ENCODE measurements at places on chromosomes 12 and 14.

DNA sequence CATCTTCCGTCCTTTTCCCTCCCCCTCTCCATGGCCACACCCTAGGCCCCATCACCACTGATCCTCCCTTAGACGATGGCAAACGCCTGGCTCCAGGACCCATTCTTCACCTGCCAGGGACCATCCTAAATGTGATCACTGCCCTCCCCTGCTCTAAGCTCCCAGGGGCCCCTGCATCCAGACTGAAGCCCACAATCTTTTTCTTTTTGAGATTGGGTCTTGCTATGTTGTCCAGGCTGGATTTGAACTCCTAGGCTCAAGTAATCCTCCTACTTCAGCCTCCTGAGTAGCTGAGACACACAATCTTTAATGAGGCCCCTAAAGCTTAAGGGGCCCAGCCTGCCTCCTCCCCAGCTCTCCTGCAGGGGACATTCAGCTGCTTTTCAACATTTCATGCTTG, 15.3 kb downstream of the RBM19 start:
- DNase-seq: no peak

DNA sequence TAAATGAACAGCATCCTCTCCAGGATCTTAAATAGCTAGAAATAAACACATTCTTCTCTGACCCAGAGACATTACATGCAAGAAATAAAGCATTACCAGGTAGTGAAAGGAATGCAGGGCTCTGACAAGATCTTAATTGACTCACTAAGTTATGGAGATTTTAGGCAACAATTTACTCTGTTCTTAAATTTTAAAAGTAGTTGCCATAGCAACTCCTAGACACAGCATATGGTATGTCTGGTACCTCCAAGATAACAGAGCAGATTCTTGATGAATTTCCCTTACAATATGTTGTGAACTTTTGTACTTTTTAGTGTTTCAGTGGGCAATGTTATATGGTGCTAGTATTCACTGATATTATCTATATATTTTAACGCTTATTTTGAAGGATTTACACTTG, 76.7 kb upstream of the G2E3 start:
- no peak for DNase-seq

DNA sequence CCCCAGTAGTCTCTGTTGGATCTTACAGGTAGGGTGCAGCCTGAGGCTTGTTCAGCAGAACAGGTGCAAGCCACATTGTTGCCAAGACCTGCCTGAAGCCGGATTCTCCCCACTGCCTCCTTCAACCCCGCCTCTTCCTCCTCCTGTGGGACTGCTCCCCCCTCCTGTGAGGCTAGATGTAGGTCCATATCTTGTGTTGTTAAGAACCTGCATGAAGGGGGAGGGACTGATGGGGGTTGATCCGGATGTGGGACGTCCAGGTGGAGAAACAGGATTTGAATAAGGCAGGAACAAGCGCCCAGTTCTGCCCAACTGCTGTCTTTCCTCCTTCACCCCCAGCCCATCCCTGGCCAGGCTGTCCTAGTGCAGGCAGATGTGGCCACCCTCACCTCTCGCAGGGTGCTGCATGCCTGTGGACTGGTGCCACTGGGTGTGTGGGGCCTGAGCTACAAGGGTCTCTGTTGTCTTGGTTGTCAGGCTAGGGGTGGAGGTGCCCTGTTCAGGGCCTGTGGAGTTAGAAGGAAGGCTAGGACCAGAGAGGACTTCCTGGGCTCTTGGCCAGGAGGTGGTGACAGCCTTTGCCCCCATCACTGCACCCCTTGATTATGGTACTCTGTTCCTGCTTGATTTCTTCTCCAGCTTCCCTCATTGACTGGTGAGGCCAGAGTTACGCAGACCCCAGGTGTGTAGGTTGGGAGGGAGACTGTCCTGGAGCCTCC, 1.4 kb downstream of the NR4A1 start:
- no peak for DNase-seq

DNA sequence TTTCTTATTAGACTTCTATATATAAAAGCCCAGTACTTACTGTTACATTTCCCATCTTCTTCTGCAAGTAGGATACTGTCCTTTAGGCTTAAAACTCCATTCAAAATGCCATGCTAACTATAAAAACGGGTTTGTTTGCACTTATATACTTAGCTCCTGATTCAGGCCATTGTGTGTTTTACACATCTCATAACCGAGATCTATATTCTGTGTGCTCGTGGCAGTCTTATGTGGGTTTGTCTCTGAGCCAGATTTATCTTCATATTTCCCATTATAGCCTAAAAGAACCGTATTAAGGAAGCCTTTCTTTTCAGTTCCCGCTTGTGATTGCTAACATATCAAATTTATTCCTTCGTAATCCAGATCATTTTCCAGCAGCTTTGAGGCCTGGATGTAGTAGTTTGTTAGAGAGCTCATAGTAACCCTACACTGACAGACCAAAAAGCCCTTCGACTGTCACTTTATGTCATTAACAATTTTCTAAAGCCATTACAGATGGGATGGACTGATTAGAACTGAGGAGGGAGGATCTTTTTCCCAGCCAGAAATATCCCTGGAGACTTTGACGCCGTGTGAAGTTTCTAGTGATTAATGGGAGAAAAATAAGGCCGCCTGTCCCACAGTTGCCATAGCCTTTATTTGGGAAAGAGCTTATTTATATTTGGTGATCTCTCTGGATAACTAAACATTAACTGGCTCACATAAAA, 508.5 kb downstream of the FOXG1 start:
- no peak for DNase-seq

DNA sequence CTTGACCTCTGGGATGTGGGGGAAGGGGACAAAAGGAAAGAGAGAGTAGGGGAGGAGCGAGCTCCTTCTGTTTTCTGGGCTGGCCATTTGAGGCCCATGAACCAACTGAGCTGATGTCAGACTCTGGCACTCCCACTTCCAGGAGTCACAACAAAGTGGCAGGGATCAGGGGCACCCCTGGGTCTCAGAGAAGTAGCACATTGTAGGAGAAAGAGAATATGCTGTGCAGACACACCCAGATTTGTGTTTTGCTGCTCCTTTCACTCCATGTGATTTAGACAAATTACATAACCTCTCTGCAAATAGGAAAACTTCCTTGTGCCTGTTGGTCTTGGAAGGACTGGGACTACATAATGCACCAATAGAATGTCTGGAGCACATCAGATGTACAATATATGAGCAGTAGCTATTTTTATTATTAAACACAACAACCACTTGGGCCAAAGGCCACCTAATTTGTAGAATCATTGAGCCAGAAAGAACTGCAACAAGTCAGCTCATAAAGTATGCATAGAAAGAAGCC, 265.5 kb downstream of the ZFP36L1 start:
- DNase-seq: no peak

- DNase-seq: no peak
Measured at GRCh38 chr12:103997286-103997900, 31.7 kb downstream of the TDG start.

- no peak for DNase-seq
Measured at GRCh38 chr14:102645746-102646440, 53.4 kb downstream of the RCOR1 start.

DNA sequence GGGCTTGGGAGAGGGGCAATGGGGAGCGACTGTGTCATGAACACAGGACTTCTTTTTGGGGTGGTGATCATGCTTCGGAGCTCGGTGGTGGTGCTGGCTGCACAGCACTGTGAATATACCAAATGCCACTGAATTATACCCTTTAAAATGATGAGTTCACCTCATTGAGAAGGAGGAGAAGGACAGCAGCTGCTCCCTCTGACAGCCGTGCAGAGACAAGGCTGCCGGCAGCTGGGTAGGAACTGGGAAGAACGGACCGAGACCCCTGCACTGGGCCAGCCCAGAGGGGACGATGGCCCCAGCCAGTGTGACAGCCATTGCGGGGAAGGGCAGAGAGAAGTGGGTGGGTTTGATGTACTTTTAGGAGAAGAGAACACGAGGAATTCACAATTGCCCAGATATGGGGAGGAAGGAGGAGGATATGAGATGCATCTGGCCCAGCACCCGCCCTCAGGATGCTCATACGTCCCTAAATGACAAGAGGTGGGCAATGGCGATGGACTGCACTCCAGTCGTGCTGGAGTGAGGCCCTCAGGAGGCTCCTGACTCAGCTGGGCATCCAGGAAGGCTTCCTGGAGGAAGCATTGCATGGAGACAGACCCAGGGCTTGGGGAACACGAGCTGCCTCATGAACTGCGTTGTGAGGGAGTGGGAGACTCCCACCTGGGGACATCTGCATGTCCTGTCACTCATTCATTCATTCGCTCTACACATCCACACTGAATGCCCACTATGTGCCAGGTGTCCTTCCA, 64.3 kb upstream of the C14orf180 start:
- DNase-seq: no peak

- no peak for DNase-seq
Measured at GRCh38 chr12:132804426-132804861, 24.2 kb downstream of the GOLGA3 start.

Data from stimulated activated CD4-positive, alpha-beta T cell treated with anti-CD3 and anti-CD28 coated beads, TNF-alpha, amount 100 ng/mL, for 48 hours (primary cell).